Hippocampal formation (tissue), 2 donors: ENCODE measurements at places on chromosomes 11 and 22.

DNA sequence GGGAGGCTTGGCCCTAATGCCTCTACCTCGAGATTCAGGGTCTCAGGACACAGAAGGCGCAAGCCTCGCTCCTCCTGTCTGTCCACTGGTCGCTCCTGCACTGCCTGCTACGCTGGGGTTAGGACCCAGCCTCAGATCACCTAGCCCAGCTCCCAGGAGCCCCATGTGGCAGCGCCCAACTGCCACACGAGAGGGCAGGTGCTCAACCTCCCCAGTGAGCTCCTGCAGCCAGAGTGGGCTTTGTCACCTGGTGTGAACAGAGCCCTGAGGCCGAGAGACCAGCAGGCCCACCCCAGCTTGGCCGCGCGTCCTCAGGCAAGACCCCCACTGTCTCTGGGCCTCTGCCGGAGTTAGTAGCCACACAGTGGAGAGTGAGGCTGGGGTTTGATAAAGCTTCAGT is 21.7 kb upstream of the PPARA start:
- no peak for DNase-seq

GRCh38 chr11:11970556-11970955 is 37.9 kb downstream of the DKK3 start:
- DNase-seq: no peak

DNA sequence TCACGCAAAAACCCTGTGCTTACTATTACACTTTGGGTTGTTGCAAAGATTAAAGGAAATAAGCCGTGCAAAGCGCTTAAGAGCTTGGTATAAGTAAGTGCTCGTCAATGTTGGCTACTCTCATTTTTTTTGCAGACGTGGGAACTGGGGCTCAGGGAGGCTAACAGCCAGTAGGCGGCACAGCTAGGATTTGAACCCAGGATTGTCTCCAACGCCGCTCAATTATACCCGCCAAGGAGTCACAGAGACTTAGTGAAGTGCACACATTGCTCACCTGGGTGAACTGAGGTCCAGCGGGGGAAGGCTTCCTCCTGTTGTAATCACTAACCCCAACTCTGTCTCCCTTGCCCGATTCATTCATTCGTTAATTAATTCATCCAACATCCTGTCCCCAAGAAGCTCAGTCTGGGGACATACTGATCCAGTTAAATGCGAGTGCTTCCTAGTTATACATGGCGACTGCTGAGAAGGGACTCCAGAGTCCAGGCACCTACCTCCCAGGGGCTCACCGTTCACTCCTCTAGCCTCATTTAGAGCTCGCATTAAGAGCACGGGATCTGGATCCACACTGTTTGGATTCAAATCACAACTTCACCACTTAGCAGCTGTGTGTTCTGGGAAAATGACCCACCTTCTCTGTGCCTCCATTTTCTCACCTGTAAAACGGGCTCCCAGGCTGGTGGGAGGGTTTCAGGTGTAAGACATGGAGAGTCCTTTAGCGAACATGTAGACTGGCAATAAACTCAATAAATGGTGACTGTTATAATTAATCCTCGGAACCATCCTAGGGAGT is 838 bp upstream of the MTFP1 start:
- no peak for DNase-seq

DNA sequence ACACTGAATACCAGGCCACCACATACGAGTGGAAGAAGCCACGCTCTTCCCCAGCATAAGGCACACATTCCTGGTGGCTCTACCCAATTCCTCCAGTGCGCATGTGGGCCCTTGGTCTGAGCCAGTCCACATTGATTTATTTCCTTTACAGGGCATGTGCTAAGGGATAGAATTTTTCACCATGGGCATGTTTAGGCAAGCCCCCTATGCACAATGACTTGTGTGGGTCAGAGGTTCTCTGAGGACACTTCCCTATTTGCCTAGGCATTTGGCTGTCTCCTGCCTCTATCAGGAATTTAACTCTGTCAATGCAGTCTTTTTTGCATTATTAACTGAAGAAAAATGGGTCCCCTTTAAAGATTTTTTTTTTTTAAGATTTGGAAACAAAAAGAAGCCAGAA is 718.1 kb downstream of the NTM start:
- no peak for DNase-seq

DNA sequence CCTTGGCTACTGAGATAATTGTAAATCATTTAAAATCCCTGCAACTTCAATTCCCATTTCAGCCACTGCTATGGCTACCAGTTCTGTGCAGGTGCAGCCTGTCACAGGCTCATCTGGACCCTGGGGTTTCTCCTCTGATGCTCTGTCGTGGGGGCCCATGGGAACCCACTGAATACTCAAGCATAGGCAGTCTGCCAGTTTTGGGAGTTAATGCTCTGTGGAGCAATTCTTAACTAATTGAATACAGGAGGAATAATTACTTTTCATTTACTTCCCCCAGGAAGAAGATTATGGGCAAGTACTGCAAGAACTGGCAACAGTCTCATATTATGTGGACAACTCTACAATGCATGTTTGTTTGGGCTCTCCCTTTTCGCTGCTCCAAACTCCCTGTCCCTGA is 25.9 kb downstream of the OR51E2 start:
- no peak for DNase-seq

DNA sequence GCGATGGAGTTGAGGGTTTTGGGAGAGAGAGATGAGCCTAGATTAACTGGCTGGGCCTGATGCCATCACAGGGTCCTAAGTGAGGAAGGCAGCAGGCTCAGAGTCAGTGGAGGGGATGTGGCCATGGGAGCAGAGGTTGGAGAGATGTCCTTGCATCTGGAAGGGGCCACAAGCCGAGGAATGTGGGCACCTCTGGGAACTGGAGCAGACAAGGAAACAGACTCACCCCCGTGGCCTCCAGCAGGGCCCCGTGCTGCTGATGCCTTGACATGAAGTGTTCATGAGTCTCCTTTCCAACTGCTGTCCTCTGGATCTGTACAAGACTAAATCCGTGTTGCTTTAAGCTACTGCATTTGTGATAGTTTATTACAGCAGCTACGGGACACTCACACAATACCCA is 49.2 kb downstream of the SHISAL1 start:
- no peak for DNase-seq

DNA sequence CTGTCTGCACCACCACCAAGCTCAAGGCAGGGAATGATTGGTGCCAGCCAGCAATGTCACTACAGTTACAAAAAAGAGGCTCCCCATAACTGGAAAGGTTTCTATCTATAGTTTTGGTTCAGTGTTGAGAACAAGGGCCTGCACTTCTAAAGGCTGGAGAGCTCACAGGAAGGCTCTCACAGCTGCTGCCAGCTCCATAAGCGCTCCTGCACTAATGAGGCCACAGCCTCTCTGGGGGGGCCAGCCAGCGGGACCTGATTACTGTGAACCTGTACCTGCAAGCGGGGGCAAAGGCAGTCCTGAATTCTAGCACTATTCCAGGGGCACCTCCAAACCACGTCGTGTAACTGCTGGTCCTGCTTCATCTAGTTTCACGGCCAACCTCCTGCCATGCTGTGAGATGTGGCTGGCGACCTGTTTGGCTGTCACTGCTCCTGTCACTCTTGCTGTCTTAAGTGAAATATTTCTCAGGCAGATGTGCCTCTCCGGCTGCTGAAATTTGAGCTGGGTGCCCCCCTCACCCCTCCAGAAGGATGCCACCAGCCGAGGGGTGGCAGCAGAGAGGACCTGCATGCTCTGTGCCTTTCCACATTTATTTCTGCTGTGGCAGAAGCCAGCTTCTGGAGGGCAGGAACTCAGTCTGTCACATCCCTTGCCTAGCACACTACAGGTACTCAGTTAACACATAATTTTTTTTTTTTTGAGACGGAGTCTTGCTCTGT is 53.3 kb upstream of the ARFGAP3 start:
- DNase-seq: no peak
